CD4-positive, alpha-beta T cell treated with Interferon alpha-2 for 1 hour (primary cell): ENCODE measurements at places on chromosomes 12 and 14.

GRCh38 chr12:40446385-40446784 is 221.6 kb downstream of the LRRK2 start:
- no peak for DNase-seq

DNA sequence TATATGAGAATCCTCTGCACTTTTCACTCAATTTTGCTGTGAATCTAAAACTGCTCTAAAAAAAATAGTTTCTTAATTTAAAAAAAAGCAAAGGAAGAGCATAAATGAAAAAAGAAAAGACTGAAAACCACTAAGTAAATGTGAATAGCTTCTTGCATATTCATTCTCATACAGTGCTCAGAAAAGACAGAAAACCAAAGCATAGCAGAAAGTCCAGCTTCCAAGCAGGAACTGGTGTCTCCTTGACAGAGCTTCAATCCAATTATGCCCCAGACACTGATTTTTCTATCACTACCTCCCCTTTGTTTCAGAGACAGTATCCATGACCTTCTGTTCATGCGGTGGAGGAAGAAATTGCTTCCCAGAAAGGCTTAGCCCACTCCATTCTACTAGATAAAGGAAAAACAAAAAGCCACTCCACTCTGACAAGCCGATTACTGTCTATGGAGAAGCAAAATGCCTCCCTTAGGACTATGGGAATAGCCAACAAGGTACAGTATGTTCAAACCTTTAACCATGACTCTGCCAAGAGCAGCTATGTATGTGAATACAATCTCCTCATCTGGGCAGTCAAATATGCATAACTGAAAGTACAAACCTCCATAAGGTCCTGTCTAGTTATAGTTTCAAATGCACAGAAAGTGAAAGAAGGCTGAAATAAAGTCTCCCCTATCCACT is 40.6 kb downstream of the ATF7 start:
- no peak for DNase-seq

- DNase-seq = no peak
Measured at GRCh38 chr12:17361224-17361623, 728.8 kb downstream of the RERGL start.

DNA sequence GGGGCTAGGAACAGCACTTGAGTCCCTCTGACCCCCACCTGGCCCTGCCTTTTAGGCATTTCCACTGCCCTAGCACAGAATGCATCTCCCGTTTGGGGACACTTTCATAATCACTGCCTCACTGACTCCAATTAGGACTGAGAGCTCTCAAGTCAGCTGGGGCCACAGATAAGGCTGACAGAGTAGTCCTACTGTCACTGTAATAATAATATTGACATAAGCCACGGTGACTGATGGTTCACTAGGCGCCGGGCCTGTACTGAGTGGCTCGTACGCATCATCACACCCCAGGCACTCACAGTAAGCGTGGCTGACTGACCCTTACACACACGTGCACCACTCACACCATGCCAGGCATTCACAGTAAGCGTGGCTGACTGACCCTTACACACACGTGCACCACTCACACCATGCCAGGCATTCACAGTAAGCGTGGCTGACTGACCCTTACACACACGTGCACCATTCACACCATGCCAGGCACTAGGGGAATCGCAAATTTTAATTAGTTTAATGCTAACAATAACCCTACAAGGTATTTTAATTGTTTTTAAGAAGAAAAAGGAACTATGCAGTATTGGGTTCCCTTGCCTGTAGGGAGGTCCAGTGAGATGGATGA is 87.7 kb downstream of the CHGA start:
- DNase-seq = no peak

DNA sequence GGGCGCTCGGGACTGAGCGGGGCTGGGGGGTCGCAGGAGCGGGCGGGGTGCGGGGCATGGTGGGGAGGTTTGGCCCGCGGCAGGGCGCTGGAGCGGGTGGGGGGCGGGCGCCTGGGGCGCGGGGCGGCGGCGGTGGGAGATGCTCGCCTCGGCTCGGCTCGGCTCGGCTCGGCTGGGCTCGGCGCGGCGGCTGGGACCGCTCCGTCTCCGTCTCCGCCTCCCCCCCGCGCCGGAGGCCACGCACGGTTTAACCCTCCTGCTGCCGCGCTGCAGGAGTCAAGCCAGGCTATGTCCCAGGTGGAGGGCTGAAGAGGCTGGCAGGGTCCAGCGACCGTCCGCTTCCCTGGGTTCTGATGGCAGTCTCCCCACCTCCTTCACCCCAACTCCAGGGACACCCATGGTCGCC is at the start of gene PIANP:
Gene PIANP, minus strand, starts transcription at position 170 of the 406 bp plus-strand sequence. CDS start 2,754 bp downstream, outside the sequence.
- peak; percentile 52 for DNase-seq

DNA sequence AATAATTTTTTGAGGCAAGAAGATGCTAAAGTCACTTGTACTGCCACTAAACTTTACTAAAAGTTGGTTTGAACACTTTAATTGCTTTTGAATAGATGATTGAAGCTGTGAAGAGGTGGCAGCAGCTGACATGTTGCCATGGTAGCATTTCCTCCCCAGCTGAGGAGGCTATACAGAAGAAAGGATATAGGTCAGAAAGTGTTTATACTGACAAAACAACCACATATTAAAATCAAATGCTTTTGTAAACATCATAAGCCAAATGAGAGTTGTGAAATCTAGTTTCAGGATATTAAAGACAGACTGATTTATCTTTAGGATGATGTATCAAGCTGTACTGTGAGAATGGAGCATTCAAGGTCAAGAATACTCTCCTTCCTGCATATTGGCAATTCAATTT is 41.7 kb downstream of the TSPAN19 start:
- DNase-seq = no peak

GRCh38 chr12:49470986-49471385 is 67.8 kb upstream of the KCNH3 start:
- no peak for DNase-seq

DNA sequence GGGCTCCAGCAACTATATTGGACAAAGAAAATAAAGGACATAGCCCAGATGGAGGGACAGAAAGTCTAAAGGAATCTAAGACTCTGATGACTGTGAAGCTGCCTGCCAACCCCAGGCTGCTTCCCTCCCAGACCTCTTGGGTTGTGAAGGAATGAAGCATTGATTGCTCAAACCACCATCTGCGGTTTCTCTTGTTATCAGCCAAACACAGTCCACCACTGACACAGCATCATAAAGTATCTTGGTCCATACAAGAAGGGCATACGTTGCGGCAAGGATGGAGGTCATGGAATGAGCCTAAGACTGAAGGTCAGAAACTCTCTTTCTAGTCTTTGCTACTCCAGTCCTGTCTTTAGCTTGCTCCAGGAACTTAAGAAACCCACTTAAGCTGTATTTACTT is 58.5 kb upstream of the PLXNC1 start:
- DNase-seq = no peak

DNA sequence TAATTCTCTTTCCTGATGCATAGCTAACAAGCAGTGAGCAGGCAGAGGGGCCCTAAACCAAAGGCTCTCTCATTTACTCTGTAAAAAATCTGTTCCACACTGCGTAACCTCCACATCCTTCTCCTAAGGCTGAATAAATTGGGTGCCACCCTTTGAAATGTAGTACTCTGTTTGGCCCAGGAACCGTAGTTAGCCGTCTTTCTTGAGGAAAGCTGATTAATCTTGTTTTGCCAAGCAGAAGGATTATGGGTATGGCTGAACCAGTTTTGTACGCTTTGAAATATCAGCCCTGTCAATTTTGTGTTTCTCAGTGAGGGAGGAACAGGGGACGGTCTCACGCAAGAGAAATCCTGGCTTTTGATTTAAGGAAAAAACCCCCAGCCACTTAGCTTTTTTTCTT is 19.7 kb downstream of the EML1 start:
- no peak for DNase-seq

- no peak for DNase-seq
Measured at GRCh38 chr12:32891526-32891925, 5.1 kb downstream of the PKP2 start.

DNA sequence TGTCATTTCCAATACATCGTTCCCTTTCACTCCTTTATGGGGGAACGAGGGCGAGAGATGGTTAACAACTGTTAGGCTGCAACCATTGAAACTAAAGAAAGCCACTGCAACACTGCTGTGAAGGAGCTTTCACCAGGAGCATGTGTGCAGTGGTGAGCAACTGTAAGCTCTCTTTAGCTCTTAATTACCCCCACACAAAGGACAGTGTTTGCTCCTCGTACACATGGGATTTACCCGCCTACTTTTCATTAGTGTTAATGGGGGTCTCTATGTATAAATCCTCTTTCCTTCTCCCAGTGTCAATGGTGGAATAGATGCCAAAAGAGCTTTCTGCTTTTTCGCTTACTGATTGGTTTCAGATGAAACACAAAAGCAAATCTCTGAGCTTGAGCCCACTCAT is 343.1 kb downstream of the FLRT2 start:
- no peak for DNase-seq

DNA sequence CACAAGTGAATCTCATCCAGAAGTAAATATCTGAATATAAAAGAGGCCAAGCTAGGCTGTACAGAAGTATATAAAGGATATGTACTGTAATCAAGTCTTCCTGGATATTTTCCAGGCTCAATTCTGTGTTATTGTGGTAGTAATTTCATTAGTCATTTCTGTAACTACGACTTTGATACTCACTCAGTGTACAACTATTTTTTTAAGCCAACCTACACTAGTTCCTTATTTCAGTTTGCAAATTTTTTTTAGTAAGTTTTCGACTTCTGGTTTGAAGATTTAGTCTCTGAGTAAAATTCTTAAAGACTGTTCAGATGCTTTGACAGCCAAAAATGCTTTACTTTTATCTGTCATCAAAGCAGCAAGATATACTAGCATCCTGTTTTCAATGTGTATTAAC is 130.8 kb downstream of the CAPZA3 start:
- no peak for DNase-seq

GRCh38 chr12:107223821-107224220 is 130.5 kb upstream of the CRY1 start:
- DNase-seq = no peak

GRCh38 chr12:13200841-13201240 is 4.3 kb downstream of the EMP1 start:
- DNase-seq = no peak

DNA sequence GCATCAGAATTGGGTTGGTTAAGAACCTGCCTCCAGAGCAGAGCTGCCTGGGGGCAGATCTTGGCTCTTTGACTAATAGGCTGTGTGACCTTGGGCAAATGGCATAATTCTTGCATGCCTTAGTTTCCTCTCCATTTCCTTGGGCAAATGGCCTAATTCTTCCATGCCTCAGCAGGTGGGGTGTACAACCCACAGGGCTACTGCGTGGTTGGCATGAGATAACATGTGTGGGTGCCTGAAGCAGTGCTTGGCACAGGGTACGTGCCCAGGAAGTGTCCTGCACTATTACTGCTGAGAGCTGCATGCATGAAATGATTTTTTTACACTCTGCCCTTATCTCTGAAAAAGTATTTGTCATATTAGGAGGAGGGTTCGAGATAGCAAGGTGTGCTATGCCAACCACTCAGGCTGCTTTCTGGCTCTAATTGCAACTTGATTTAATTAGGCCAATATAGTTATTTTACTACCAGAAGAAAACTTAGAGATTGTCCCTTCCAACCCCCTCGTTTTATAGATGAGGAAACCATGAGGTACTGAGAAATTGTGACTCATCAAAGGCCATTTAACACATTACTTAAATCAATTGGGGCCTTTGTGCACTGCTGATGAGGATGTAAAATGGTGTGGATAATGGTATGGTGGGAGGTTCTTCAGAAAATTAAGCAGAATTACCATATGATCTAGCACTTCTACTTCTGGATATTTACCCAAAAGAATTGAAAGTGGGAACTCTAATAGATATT is 161.6 kb upstream of the HIF1A start:
- DNase-seq = no peak

GRCh38 chr14:77306851-77307496 is 13.7 kb downstream of the POMT2 start:
- DNase-seq = no peak

GRCh38 chr12:48969833-48970701 is 1.5 kb downstream of the WNT10B start:
- peak; percentile 47 for DNase-seq

- DNase-seq = no peak
Measured at GRCh38 chr12:116319898-116320621, 42.6 kb upstream of the MED13L start.

GRCh38 chr14:34874386-34875030 is 652 bp downstream of the BAZ1A start:
- DNase-seq = no peak

GRCh38 chr14:72444701-72445100 is 449.2 kb downstream of the DPF3 start:
- no peak for DNase-seq

GRCh38 chr12:49198431-49199155 is 9.7 kb upstream of the TUBA1A start:
- no peak for DNase-seq

- no peak for DNase-seq
Measured at GRCh38 chr14:78173346-78174035, 3.3 kb downstream of the NRXN3 start.

- no peak for DNase-seq
Measured at GRCh38 chr14:99928963-99929362, 135.8 kb downstream of the EML1 start.

GRCh38 chr12:27911397-27911796 is 61.1 kb downstream of the PTHLH start:
- no peak for DNase-seq

DNA sequence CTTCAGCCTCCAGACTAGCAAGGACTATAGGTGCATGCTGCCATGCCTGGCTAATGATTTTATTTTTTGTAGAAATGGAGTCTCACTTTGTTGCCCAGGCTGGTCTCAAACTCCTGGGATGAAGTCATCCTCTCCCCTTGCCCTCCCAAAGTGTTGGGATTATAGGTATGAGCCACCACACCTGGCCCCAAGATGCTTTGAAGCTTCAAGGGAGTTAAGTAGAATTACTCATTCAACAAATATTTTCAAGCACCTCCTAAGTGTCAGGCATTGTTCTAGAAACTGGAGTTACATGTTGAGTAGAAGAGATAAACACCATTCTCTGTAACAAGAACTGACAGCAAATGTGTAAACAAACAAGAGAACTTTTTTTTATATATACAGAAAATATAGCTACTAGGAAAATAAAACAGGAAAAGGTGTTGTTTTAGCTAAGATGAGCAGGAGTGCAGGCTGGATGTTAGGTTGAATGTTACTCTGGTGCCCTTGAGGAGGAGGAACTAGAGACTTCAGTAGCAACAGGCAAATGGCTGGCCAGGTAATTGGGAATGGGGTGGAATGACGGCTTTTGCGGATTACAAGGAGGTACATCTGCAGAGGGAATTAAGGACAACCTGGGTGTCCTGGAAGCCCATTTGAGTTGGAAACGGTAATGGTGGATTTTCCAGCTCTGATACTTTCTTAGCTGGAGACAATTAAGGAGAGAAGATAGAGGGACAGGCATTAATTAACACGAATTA is 32.0 kb upstream of the CFAP54 start:
- DNase-seq = no peak

GRCh38 chr12:100554608-100555077 is 18.8 kb upstream of the GAS2L3 start:
- no peak for DNase-seq
